ENCODE measurements at places on chromosomes 5 and 9. TPM values are rescaled to one million over a fixed set of nuclear protein-coding genes. Genes with fewer than 3 reads are reported as not detected.

DNA sequence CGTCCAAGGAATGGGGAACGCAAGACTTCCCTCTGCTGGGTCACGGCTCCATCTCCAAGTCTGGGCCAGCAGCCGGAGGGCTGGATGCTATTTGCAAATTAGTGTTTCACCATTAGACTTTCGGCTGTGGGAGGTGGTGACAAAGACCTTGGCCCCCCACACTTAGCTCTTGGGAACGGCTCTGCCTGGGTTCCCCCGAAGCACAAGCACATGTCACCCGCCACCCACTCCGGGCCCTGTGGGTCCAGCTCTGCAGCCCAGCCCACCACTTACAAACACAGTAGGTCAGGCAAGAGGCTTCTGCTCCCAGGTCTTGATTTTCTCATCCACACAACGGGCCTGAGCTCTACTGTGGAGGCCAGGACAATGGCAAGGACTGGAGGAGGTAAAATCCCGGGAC, 25.8 kb upstream of the TMEM250 start:
- H3K4me1 ChIP-seq, result no peaks in the 10 kb centered on the region
- H3K4me3 ChIP-seq, result no peak overlapping the region
- H3K36me3 ChIP-seq, result no peaks in the 10 kb centered on the region
- H3K27ac ChIP-seq, result no peak overlapping the region
- no peaks in the 10 kb centered on the region for H3K27me3 ChIP-seq
- no peak for DNase-seq

- H3K27me3 ChIP-seq, result no peaks in the 10 kb centered on the region
- no peaks in the 10 kb centered on the region for H3K36me3 ChIP-seq
- H3K4me1 ChIP-seq, result no peaks in the 10 kb centered on the region
- DNase-seq, result no peak
These were observed 53.4 kb downstream of the CYSTM1 start for GRCh38 chr5:140228364-140228837.

- H3K36me3 ChIP-seq, result no peaks in the 10 kb centered on the region
- no peak for DNase-seq
- peaks cover 4% of the 10 kb centered on the region for H3K27me3 ChIP-seq
- H3K4me1 ChIP-seq, result no peaks in the 10 kb centered on the region
- H3K4me3 ChIP-seq, result no peak overlapping the region
- H3K27ac ChIP-seq, result no peak overlapping the region
These were observed 9.1 kb upstream of the SLC28A3 start for GRCh38 chr9:84349671-84350070.

Gene KCNV2
- not detected for total RNA-seq

Gene PCDHB15
- not detected for total RNA-seq

- no peak overlapping the region for H3K27ac ChIP-seq
- H3K36me3 ChIP-seq, result no peaks in the 10 kb centered on the region
- no peak overlapping the region for H3K4me3 ChIP-seq
These were observed 1.4 kb downstream of the ADAMTS2 start for GRCh38 chr5:179343719-179344430.

- H3K27me3 ChIP-seq, result peaks cover 25% of the 10 kb centered on the region
- no peak overlapping the region for H3K4me3 ChIP-seq
- H3K27ac ChIP-seq, result no peak overlapping the region
- DNase-seq, result no peak
- no peaks in the 10 kb centered on the region for H3K36me3 ChIP-seq
These were observed 107.7 kb downstream of the CCDC192 start for GRCh38 chr5:127810707-127811490.

DNA sequence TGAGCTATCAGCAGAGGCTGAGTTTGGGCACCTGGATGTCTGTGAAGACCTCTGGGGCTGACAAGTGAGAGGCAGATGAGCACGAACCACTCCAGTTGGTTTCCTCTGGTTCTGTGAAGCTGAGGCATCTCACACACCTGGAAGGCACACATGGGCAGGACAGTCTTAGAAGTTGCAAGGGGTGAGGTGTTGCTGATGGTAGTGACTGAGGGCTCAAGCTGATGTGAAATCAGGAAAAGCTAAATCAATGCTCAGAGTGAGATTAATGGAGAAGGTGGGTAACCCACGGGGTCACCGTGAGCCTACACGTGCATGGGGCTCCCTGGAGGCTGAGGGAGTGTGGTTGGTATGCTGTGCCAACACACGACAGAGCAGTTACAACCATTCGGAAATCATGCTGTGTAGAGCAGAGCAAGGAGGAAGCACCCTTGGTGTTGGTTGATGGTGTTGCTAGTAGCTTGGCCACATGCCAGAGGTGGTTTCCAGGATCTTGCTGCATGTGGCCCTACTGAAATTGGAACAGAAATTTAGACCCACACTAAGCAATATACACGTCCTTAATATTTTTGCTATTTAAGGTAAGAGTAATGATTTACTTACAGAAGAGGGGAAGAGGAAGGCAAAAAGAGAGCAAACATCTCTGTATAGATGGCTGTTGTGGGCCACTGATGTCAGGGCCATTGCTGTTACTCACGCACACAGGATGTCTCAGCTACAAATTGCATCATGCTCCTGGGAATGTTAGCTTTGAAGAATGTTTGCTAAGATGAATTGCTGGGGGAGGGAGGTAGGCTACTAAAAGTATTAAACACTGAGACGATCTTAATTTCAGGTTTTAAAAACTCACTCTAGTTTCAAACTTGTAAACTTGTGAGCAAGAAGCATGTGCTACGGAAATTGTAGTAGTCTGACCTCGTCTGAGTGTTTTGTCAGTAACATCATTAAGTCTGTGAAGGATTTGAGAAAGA, 170.5 kb downstream of the ARHGEF28 start:
- no peak for DNase-seq
- H3K4me1 ChIP-seq, result no peaks in the 10 kb centered on the region
- no peaks in the 10 kb centered on the region for H3K36me3 ChIP-seq
- no peak overlapping the region for H3K4me3 ChIP-seq

DNA sequence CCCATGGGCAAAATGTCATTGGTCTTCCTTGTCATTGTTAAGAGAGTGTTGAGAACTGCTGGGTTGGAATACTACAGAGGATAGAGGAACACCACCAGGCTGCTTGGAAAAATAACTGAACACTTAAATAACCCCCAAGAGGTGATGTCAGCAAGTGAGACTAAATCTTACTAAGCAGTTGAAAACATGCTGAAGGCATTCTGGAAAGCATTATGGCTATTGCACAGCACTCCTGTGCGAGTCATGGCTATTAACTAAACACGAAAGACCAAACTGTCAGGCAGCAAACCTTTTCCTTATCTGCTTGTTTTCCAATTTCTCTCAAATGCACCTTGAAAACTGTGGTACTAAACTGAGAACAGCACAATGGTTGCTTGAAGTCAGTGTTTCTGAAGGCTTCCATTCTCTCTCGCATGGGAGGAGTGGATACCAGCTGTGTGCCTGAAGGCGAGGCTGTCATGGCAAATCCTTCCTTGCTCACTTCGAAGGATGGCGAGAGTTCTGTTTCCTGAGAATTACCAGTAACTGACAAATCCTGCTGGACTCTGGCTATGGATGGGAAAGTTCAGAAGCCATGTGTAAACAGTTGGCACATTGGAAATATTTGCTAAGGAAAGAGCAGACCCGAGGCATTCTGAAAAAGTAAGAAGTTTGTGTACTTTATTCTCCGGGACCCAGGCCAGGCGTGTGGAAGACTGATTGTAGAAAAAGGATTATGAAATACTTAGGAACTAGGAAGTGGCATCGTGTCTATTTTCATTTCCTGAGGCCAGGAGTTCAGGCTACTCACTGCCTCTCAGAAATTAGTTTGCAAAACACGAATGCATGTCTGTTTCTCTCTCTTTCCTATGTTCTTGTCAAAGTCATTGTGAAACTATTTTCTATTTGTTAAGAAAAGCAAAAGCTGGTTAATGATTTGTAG, 182.1 kb downstream of the DMRT2 start:
- H3K4me1 ChIP-seq, result no peaks in the 10 kb centered on the region
- H3K4me3 ChIP-seq, result no peak overlapping the region
- H3K27me3 ChIP-seq, result no peaks in the 10 kb centered on the region
- no peak for DNase-seq

Measured in activated CD4-positive, alpha-beta T cell treated with anti-CD3 and anti-CD28 coated beads, Interleukin-2, amount 10 ng/mL, durations not matched to agents 7 days and 5 days (primary cell).